Hematopoietic multipotent progenitor cell (in vitro differentiated cells): ENCODE measurements at places on chromosomes 7 and 10.

GRCh38 chr10:71396711-71397295 is at the start of gene CDH23:
TSS of gene CDH23 (plus strand) at chr10:71396920. CDS start at chr10:71439832, 42,912 bp downstream.
- DNase-seq: no peak

GRCh38 chr7:44289341-44290251 is 35.8 kb downstream of the CAMK2B start:
- DNase-seq: no peak

DNA sequence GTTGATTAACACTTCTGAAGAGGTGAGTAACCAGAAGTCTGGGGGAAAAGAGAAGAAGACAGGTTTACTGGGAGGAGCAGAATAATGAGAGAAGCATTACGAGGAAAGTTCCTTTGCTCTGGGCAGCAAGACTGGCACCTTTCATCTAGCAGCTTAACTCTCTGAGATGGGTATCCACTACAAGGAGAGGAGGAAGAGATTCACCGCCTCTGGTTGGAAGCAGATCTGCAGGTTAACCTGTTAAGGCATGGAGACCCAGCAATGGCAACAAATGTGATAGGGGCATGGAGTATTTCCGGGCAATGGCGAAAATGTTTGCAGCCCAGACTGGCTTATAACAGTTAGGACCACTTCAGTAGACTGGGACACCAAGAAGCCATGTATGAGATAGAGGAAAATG is 162.2 kb downstream of the TFEC start:
- DNase-seq: no peak

- no peak for DNase-seq
Measured at GRCh38 chr7:27124902-27125689, 5.5 kb downstream of the HOXA4 start.

DNA sequence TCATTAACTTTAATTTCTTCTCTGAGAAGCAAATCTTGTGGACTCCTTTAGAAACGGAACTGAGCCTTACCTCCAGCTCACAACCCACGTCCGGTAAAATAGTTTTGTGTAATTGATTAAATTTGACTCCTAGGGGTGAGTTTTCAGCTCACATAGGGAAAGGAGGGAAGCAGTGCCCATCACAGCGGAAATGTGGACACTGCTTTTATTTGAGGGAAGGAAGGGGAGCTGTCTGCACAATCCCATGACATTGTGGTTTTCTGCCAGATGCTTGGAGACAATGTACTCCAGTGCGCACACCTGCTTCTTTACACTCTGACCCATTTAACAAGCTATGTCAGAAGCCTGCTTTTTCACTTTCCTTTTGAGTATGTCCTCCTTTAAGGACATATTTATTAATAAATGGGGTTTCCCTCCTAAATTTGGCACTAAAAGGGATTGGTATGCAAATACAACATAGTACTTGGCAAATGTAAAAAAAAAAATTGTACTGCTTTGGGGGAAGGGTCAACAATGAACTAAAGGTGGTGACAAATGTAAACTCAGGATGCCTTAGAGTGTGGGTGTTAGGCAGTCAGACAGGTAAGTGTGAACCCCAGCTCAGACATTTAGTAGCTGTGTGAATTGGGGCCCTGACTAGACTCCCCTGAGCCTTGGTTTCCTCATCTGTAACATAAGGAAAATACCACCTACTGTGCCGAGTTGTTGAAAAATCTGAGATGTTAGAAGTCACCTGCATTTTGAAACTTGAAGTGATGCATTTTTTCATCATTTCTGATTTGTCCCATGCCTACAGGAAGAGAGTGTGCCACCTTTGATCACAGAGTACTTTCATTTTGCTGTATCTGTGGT is 90.2 kb upstream of the KLF6 start:
- DNase-seq: peak; percentile 38

DNA sequence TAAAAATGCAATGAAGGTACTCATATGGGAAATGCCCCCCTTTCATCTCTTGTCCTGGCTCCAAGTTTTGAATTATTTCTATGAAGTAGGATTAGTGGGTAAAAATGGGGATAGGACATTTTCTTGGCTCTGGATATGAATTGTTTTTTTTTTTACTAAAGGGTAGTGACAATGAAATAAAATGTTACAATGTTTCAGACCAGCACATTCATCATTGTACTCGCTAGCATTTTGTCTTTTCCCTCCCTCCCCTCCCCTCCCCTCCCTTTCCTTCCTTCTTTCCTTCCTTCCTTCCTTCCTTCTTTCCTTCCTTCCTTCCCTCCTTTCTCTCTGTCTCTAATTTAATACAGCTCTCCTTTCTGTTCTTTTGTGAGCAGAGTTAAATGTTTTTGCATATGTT is 64.4 kb downstream of the CDK1 start:
- DNase-seq: no peak

- no peak for DNase-seq
Measured at GRCh38 chr10:100245484-100246220, 16.3 kb upstream of the CHUK start.

DNA sequence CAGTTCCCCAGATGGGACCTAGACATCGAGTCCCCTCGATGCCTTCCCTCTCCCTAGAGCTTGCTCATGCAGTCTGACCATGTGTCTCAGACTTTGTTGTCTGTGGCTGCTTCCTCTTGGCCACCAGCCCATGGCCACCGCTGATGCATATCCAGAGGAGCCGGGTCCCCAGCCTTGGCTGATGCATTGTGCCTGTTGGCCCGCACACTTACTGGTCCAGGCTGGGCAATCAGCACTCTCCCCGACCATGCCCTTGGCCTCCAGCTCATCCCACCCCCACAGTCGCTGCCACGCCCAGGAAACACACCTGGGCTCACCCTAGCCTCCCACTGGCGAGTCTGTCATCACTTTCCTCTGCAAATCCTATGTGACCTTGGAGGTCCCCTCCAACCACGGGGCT is 10.1 kb downstream of the NPC1L1 start:
- DNase-seq: no peak

DNA sequence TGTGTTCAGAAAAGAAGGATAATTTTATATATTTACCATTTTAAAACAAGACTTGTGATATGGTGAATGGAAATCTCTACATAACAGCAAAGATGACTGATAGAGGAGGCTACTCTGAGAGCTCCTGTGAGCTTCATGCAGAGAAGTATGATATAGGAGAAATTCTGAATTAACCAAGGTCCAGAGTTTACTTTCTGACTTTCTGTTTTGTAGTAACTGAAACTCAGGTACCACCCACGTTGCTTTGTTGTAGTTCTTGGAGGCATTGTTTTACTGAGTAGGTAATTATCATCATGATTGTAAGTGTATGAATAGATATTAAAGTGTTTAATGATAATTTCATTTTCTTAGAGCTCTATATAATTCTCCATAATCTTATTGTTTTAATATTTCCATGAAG is 18.0 kb upstream of the SFR1 start:
- DNase-seq: no peak

DNA sequence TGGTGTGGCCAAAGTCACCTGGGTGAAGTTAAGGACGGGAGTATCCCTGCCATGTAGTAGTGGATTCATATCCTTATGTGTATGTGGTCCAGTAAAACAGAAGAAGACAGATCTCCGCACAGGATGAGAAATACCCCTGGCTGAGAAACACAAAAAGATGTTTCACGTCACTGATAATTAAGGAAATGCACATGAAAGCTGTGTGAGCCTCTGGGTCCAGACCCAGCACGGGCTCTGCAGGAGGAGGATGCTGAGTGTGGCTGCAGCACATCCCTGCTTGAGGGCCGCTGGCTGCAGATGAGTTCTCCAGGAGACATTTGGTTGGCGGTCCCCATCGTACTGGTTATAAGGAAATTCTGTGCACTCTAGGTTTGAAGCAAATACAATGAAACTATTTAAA is 8.2 kb upstream of the SUN1 start:
- no peak for DNase-seq
